ENCODE measurements at places on chromosomes 7 and 10.

DNA sequence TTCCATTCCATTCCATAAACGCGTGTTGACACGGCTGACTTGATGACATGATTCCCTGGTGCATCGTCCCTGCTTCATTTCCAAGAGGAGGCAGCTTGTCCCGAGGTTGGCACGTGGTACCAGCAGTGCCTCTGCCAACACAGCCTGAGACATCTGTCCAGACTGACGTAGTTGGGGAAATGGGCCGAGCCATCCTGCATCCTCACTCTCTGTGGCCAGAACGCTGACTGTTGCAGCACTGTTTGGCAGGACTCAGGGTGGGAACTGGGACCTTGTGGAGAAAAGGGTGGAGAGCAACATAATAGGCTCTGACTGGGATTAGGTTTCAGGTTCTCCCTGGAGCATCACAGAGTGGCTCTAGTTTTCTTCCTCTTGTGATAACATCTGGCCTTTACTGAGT, 118.6 kb upstream of the BTBD16 start:
- no peak for DNase-seq

DNA sequence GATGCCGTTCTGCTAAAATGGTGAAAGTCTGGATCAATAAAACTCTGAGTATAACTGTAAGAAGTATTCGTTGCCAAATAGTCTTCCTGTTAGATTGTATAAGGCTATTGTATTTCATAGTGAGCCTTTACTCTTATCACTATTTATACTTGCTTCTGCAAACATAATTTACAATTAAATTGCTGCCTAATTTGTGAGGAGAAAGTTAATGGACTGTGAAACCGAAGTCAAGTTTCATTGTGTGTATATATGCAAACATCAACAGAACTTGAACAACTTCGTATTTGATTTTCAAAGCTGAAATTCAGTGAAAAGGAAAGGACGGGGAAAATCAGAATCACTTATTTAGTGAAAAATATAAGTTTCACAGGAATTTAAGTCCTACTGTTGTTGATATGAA, 135.9 kb upstream of the CCDC6 start:
- no peak for DNase-seq

GRCh38 chr7:90233569-90233968, 11.4 kb upstream of the CFAP69 start:
- no peak for DNase-seq

DNA sequence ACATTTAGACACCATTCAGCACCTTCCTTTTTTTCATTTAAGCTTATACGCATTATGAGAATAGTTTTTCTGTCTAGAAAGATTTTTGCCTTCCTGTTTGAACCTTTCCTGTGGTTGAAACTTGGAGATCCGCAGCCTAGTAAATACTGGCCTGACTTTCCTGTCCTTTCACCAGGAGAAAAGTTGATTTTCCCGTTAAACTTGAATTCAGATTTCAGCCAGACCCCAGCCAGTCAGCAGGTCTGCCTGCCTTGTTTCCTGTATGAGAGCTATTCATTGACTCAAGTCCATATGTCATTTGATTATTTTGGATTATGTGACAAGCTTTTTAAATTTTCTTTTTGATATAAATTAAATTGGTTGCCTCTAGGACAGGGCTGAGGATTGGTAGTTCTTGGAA, 71.5 kb downstream of the EVX1 start:
- DNase-seq = no peak

- no peak for DNase-seq
Observed at GRCh38 chr7:157434231-157434630, 97.4 kb downstream of the DNAJB6 start.

Data from spinal cord (tissue), 10 donors.